Motor neuron (in vitro differentiated cells): ENCODE measurements at places on chromosomes 13 and 19.

- no peak for ATAC-seq
These were observed 219.9 kb downstream of the SPRY2 start for GRCh38 chr13:80121038-80121437.

- ATAC-seq = no peak
These were observed 80.9 kb downstream of the SPACA7 start for GRCh38 chr13:112457081-112457480.

DNA sequence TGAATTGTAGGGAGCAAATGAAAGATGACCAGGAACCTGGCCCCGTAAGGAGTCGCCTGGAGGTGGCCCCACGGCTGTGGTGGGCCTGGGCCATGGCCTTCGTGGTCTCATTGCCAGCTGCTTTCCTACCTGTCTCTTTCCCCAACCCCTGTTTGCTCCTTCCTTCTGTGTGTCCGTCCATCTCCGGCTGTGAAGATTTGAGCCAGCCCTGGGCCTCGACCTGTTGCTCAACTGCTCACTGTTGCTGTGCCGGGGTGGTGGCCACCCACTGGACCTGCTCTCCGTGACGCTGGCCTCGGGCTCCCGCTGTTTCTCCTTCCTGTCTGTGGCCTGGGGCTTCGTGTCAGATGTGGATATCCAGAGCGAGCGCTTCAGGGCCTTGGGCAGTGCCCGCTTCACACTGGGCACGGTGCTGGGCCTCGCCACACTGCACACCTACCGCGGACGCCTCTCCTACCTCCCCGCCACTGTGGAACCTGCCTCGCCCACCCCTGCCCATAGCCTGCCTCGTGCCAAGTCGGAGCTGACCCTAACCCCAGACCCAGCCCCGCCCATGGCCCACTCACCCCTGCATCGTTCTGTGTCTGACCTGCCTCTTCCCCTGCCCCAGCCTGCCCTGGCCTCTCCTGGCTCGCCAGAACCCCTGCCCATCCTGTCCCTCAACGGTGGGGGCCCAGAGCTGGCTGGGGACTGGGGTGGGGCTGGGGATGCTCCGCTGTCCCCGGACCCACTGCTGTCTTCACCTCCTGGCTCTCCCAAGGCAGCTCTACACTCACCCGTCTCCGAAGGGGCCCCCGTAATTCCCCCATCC, 8.5 kb downstream of the DBP start:
- ATAC-seq = no peak

GRCh38 chr13:110490009-110490770, 71.3 kb downstream of the RAB20 start:
- ATAC-seq = peak; percentile 16

- ATAC-seq = peak; percentile 65
These were observed 632.1 kb downstream of the DIAPH3 start for GRCh38 chr13:59531571-59532091.

- ATAC-seq = no peak
These were observed 434.4 kb upstream of the NBEA start for GRCh38 chr13:34507630-34508029.

DNA sequence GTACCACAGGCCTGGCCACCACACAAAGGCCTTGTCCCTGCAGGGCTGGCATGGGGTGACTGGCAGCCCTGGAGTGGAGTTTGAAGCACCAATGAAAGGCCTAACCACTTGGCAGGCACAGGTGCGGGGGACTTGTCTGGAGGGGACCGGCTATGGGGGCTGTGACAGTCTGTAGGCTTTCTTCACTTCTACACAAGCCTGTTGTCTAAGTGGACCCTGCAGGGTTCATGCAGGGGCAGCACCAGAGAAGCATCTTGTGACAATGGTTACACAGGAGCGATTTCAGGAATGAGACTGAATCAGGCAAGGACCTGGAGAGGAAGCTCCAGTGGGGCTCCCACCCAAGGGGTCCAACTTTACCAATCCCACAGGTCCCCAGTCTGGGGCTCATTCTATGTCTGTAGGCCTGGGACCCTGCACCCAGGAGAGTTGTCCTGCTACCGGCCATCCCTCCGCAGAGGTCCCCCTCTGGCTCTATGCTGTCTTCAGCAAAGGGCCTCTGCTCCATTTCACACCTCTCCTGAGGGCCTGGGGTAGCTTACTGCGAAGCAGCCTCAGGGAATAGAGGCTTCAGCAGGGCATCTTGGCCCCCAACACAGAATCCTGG, 2.3 kb upstream of the ZNF837 start:
- ATAC-seq = no peak

- ATAC-seq = no peak
These were observed 140 bp downstream of the PLEKHJ1 start for GRCh38 chr19:2236064-2236313.

GRCh38 chr13:53821632-53822031, 793.0 kb downstream of the OLFM4 start:
- no peak for ATAC-seq

- ATAC-seq = no peak
These were observed 34.3 kb downstream of the URI1 start for GRCh38 chr19:29976151-29976943.

DNA sequence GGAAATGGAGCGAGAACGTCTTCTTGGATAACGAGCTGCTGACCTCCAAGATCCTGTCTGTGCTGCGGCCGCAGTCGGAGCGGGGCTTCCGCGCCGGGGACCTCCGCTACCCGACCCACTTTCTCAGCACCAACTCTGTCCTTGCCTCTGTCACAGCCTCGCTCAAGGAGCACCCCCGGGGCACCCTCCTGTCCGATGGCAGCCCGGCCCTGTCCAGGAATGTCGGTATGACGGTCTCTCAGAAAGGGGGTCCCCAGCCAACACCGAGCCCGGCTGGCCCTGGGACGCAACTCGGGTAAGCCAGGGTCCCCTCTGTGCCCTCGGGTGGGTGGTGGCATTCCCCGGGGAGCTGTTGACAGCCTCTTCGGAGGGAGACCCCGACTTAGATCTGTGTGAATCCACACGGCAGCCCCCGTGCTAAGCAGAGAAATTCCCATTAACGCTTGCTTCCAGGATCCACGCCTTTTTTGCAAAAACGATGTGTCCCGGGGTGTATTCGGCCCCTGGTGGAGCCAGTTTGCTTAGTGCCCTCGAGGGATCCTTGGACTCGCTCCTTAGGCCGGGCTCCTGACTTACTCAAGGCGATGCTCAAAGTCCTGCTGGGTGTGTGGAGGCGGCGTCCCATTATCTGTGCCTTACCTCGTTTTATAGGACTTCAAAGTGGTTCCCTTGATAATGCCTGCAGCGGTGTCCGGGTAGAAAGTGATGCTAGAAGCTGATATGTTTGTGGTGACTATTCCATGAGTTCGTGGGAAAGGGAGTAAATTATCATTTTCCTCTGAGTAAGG, 48.5 kb downstream of the PEX11G start:
- ATAC-seq = no peak

GRCh38 chr13:71378961-71379905, 487.8 kb downstream of the DACH1 start:
- ATAC-seq = no peak

- no peak for ATAC-seq
These were observed 7.8 kb upstream of the C19orf84 start for GRCh38 chr19:51398096-51398704.

- ATAC-seq = no peak
These were observed 75.4 kb upstream of the NPAS1 start for GRCh38 chr19:46944123-46944748.

DNA sequence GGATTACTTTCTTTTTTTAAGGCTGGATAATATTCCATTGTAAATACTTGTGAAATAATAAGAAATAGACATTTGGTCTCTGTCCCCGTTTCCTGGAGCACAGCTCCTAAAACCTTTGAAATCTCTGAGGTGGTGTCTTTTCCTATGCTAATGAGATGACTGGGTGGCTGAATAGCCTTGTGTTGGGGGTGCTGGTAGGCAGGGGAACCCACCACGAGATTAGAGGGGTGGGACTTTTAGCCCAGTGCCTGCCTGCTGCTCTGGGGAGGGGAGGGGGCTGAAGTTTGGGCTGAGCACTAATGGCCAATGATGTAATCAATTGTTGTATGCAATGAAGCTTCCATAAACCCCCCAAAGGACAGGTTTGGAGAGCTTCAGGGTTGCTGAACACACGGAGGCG, 175.7 kb downstream of the FGF9 start:
- no peak for ATAC-seq

DNA sequence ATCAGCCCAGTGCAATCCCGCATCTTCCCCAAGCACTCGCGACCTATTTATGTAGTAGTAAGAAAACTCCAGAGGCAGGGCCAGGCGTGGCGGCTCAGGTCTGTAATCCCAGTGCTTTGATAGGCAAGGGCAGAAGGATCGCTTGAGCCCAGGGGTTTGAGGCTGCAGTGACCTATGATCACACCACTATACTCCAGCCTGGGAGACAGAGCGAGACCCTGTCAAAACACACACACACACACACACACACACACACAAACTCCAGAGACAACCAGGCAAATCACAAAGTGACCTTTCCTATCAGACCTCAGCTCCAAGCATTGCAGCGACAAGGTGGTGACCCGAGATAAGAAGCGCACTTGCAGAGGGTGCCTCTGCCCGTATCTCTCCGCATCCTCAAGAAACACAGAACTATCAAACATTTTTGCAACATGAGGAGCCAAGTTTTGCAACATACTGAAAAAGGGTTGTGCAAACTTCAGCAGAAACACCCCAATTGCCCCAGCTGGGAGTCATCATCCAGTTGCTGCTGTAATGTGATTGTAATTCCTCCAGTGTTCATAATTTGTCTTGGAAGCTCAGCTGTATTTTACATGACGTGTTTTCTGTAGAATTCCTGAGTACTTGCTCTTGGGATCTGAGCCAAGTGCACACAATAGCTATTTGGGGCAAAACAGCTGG, 8.7 kb upstream of the KLF2 start:
- ATAC-seq = peak; percentile 55

DNA sequence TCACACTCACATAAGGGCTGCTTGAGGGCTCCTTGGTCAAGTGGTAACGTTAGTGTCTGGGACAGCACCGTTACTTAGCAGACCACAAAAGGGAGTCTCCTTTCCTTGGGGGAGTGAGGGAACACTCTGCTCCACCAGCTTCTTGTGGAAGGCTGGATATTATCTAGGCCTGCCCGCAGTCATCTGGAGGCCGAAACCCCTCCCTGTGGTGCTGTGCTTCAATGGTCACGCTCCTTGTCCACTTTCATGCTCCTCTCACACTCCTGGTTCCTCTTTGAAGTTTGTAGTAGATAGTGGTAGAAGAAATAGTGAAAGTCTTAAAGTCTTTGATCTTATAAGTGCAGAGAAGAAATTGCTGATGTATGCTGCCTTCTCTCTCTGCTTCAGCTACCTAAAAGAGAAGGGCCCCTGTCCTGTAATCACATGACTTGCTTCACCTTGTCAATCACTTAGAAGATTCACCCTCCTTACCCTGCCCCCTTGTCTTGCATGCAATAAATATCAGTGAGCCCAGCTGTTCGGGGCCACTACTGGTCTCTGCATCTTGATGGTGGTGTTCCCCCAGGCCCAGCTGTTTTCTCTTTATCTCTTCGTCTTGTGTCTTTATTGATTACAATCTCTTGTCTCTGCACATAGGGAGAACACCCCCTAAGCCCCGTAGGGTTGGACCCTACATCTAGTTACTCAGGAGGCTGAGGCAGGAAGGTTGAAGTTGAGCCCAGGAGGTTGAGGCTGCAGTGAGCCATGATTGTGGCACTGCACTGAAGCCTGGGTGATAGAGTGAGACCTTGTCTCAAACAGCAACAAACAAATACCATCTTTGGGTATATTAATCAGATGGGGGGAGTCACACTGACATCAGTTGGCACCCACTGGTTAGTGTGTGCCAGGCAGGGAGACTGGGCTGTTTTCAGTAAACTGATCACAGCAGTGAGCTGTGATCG, 11.6 kb upstream of the MZF1 start:
- ATAC-seq = no peak

DNA sequence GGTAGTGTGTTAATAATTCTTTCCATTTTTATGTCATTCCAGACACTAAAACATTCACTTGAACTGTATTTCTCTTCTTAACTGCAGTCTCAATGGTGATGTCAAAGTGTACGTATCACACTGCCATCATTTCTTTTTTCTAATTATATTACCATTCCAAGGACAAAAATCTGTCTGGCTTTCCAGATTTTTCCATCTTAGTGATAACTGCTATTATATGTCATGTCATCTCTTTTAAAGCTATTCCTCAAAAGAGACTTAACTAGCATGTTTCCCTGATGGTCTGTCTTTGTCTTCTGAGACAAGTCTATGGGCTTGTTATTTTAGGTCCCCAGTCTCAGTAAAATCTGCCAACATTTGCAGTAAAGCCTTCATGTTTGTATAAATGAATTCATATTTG, 1207.1 kb downstream of the PCDH17 start:
- no peak for ATAC-seq

DNA sequence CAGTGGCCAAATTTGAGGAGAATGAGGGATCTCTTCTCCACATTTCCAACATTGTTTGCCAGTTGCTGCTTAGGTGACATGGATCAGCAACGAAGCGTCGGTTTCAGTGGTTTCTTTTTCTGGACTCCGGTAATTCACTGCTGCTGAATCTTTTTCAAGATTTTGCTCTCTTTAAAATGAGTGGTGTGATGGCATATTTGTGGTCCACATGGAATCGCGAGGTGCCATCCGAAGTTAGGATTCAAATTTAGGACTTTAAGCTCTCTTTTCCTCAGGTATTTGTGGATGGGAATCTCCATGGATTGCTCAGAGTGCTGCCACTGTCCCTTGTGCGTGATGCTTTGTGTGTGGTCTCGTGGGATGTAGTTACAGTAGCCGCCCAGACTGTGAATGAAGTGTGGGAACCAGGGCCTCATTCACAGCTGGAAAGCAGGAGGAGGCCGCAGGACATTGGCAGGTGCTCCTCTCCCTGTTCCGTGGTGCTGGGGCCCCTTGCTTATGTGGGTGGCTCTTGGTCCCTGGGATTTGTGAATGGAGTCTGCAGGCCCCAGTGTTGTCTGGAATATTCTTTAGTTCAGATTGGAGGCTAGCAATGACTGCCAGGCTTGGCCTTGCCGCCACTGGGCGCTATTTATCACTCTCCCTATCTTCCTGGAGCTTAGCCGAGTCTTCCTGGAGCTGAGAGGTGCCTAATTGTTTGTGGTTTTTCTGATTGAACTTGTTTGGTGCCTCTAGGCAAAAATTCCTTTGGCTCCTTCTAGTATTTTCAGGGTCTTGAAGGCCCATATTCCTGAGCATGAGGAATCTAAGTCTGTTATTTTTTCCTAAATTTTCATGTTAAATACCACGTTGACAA, 1.5 kb downstream of the ILF3 start:
- ATAC-seq = peak; percentile 7

DNA sequence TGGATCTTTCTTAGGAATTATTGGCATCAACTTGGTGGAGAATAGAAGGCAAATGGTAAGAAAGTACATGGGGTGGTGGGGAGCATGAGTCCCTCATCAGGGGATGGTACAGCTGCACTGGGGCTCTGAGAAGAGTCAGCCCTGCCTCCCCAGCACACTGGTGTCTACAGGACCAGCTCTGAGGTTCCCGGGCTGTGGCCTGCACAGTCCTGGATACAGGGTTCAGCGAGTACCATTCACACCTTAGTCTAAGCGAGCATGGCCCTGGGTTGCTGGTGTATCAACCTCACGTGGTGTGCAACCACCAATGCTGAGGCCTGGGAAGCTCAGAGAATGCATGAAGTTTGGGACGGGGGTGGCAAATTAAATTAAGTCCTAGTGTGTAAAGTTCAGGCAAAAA, 10.1 kb downstream of the TMEM255B start:
- no peak for ATAC-seq
